ENCODE measurements at places on chromosomes 2 and 18. TPM values are rescaled to one million over a fixed set of nuclear protein-coding genes. Genes with fewer than 3 reads are reported as not detected.

Gene TMEM169
- total RNA-seq = 0.29 TPM

Gene CPLX4
- not detected for total RNA-seq

Gene MOGAT1
- not detected for total RNA-seq

Gene CROCC2
- 1.0 TPM for total RNA-seq

Gene COBLL1
- 5.8 TPM for total RNA-seq

Gene TEX44
- total RNA-seq = not detected

Gene TCF4
- total RNA-seq = 110 TPM

Gene FBLN7
- 0.29 TPM for total RNA-seq

Gene GRHL1
- total RNA-seq = 0.58 TPM

Gene CAPN14
- 0.33 TPM for total RNA-seq

Gene SLC23A3
- total RNA-seq = 1.2 TPM

Gene ANKRD30BL
- not detected for total RNA-seq

Gene SH3BP4
- 67.5 TPM for total RNA-seq

Gene STAT4
- 1.2 TPM for total RNA-seq

Gene SERPINB13
- total RNA-seq = not detected

Gene MSTN
- total RNA-seq = 0.29 TPM

Gene FAM161A
- 1.3 TPM for total RNA-seq

Gene MGAT4A
- 0.83 TPM for total RNA-seq

Gene SLC9A4
- total RNA-seq = not detected

Gene APLF
- 5.8 TPM for total RNA-seq

Gene DLX1
- total RNA-seq = 0.15 TPM

Gene CCDC121
- 3.1 TPM for total RNA-seq

Gene RAD51AP2
- total RNA-seq = not detected

Gene COL4A3
- total RNA-seq = 0.17 TPM

Gene ZFP36L2
- 33.7 TPM for total RNA-seq

Gene NPPC
- not detected for total RNA-seq

Gene CCDC93
- 27.1 TPM for total RNA-seq

Gene SEPTIN10
- total RNA-seq = 79.4 TPM

Gene RSAD2
- total RNA-seq = 0.50 TPM

Gene LGALSL
- total RNA-seq = 1.5 TPM

Gene KCNF1
- total RNA-seq = 0.29 TPM

Gene TUBA4B
- total RNA-seq = not detected

Gene EPB41L5
- total RNA-seq = 14.3 TPM

Gene CMPK2
- 0.58 TPM for total RNA-seq

Gene MC5R
- not detected for total RNA-seq

Gene UGT1A3
- not detected for total RNA-seq

Gene CPO
- total RNA-seq = 0.17 TPM

Gene COPS9
- total RNA-seq = 62.0 TPM

Gene DCDC2C
- total RNA-seq = not detected

Gene CNRIP1
- total RNA-seq = 28.1 TPM

Gene NEU2
- not detected for total RNA-seq

Data from smooth muscle cell of trachea (primary cell).